ENCODE measurements at places on chromosomes 1 and 21. TPM values are rescaled to one million over a fixed set of nuclear protein-coding genes. Genes with fewer than 3 reads are reported as not detected.
A peak's percentile ranks its signal among the peaks of the same experiment; 100 is the strongest.

DNA sequence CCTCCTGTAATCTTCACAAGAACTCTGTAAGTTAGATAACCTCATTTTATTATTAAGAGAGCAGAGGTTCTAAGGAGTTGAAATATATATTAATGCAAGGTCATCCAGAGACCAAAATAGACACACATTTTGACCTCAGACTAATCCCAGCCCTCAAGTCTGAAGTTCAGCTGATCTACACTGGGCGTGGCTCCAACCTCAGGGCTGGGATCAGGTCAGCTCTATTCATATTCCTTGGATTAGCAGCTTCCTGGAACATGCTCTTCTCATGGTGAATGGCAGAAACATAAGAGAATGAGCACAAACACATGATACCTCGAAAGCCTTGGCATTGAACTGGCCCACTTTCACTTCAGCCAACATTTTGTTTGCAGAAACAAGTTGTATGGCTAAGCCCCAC, 200.8 kb upstream of the ST6GALNAC5 start:
- no peak for DNase-seq

GRCh38 chr1:5941671-5942070, 50.6 kb downstream of the NPHP4 start:
- DNase-seq, result no peak

DNA sequence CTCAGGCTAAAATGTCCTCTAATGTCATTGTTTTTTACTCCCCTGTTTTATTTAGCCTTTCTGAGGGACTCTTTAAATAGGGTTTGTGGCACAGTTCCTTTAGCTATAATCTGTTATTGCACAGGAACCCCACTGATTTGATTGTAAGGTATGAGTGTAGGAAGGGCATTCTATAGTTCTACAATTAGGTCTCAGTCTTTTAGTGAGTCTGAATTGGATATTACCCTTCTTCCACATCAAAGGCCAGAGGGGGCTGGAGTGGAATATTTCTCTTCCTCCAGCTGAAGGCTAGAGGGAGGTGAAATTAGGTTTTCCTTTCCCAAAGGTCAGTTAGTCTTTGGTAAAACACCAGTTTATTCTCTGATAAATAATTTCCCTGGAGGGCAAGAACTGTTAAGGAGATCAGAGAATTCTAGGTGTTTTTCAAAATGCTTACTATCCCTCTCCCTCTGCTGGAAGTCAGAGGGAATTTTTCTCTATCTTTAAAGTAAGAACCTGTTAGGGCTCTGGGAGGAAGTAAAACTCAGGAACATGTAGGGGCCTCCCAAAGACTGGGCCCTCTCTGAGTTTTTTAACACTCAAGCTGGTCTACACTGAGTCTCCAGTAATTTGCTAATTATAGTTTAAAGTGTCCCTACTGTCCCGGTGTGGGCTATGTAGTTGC, 176.3 kb upstream of the ZNHIT6 start:
- no peak for DNase-seq

- DNase-seq, result no peak
Observed at GRCh38 chr1:155037043-155037442, 3.4 kb downstream of the DCST1 start.

DNA sequence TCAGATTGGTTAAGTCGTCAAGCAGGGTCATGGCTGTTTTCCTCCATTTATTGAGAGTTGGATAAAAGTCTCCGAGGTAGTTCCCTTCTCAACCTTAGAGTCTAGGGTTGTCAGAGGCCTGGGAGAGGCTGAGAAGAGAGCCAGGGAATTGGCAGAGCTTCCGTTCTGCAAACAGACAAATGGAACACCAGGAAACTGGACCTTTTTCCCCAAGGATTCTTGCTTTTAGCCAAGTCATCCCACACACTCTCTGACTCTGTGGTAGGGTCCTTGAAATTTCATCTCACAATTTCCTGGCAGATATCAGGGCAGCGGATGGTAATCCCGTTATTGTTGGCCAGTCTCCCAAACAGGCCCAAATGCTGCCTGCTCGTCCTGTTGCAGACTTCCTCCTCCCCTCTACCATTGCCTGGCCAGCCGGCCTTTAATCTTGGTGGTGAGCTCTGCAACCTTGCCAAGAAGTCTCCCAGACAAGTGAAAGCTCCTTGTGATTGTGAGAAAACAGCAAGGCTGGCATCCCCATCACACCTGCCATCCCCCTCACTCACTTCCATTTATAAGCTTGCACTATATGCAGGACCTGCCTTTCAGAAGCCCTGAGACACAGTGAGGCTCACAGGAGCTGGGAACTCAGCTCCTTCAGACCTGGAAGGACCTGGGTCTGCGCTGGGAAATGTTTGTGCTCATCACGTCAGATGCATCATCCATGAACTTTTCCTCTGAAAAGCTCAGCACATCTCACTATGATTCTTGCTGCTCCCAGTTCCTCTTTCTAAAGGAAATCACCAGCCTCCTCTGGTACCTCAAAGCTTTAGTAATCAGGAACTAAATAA, 13.7 kb upstream of the SRP9 start:
- no peak for DNase-seq

DNA sequence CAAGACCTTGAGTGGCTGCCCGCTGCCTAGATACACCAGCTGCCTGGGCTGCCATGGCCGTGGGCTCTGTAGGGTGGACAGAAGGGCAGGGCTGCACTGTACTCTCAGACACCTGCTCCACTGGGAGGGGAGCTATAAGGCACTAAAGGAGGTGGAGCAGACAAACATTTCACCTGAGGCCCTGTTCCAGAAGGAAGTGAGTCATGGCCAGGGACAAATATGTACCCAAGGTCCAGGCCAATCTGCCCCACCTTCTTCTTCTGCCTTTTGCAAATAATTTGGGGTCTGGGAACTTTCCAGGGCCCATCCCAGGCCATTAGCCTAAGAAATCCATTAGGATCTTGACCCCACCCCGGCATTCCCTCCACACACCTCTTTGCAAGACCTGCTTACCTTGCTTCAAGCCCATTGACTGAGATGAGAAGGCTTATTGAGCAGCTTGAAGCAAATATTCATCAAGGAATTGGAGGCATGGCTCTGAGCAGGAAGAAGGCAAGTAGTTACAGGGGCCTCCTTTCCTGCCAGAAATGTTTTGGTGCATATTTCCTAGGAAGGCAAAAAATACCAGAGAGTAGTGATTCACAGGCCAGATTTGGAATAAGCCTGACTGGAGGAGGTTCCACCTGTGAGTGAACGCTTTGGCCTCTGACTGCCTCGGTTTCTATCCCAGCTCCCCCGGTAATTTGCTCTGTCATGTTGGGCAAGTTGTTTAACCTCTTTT, at the start of gene CAPN8:
Gene CAPN8, minus strand, starts transcription at position 110 of the 721 bp plus-strand sequence. Its CDS starts 55 bp downstream, at position 55.
- no peak for DNase-seq

DNA sequence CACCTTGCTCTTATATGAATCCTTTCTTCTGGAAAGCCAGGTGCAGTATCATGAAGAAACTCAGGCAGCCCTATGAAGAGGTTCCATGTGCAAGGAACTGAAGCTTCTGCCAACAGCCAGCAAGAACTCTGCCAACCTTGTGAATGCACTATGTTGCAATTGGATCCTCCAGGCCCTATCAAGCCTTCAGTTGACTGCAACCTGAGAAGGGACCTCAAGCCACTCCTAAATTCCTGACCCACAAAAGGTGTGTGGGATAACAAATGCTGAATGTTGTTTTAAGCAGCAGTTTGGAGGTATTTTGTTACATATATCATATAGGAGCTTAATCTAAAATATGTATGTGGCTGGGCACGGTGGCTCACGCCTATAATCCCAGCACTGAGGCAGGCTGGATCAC, 84.0 kb downstream of the RERE start:
- no peak for DNase-seq

GRCh38 chr1:8004803-8005573, 21.1 kb downstream of the ERRFI1 start:
- DNase-seq, result peak; percentile 66

GRCh38 chr1:101253976-101254674, 17.3 kb downstream of the S1PR1 start:
- DNase-seq, result no peak

GRCh38 chr21:33028287-33028670, 2.5 kb downstream of the OLIG2 start:
- no peak for DNase-seq

Gene RHD
- total RNA-seq, result not detected

Gene GREM2
- total RNA-seq, result 1.6 TPM

Gene CFH
- 467 TPM for total RNA-seq

Gene RYR2
- total RNA-seq, result 75.9 TPM

Gene DCST1
- not detected for total RNA-seq

Gene TMEM69
- total RNA-seq, result 7.2 TPM

Gene HSPB7
- 430 TPM for total RNA-seq

All from thoracic aorta (tissue), 2 donors.